ENCODE measurements at places on chromosomes 13 and 19. TPM values are rescaled to one million over a fixed set of nuclear protein-coding genes. Genes with fewer than 3 reads are reported as not detected.

DNA sequence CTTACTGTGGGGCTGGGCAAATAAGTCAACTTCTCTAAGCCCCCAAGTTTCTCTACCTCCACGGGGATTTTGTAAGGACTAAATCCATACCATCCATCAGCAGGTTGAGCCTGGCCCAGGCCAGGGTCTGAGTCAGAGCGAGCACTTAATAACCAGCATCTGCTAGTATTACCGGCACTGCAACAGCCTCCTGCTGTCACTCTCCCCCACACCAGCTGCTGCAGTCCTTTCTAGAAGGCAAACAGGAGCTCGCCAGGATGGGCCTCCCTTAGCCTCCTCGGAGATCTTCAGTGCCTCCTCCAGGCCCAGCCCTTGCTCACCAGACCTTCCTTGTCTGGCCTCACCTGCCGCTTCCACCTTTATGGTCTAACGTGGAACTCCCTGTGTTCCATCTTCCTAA is 3.2 kb downstream of the NAPA start:
- DNase-seq: no peak
- H3K4me3 ChIP-seq: no peak overlapping the region
- H3K4me1 ChIP-seq: peaks cover 51% of the 10 kb centered on the region
- H3K27me3 ChIP-seq: no peaks in the 10 kb centered on the region
- peaks cover 13% of the 10 kb centered on the region for H3K36me3 ChIP-seq
- peak overlapping the region; percentile 96 for H3K27ac ChIP-seq

ZNF134 gene
- total RNA-seq: 17.1 TPM

DNA sequence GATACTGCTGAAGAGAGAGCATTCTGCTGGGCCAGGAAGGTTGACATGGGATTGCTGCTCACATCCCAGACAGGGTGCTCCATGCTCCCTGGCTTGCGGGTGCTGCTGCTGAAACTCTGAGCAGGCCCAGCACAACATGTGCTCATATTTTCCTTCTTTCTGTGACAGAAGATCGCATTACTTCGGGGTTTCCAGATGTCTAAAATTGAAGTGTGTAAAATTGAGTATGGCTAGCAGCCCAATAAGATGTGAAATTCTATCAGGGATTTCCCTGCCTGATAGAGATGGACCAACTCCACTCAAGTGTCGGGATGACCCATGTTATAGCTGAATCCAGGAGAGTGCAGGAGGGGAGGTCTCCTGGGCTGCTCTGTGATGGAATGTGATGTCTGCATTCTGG is 55.6 kb upstream of the KL start:
- H3K36me3 ChIP-seq: no peaks in the 10 kb centered on the region
- H3K4me1 ChIP-seq: no peaks in the 10 kb centered on the region
- no peak overlapping the region for H3K4me3 ChIP-seq
- H3K27me3 ChIP-seq: peaks cover 8% of the 10 kb centered on the region

DNA sequence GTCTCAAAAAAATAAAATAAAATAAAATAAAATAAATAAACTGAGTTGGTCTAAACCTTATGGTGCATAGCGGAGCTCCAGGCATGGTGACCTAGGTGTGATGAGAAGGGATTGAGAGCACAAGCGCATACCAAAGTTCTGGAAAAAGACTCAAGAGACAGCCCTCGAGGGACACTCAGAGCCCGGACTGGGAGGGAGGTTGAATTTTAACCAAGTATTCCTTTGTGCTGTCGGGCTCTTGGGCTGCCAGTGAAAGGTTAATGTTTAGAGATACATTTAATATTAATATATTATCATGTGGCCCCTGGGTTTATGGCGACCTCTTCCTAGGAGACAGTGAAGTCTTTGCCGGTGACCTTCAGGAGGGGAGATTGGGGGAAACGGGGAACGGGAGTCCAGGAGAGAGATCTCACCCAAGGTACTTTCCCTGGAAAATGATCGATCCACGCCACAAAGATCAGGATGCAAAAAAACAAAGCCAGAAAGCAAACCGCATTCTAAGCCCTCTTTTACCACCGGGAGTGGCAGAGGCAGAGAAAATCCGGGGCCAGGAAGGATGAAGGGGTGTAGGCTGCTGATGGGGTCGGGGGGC is 1.6 kb downstream of the FUT6 start:
- no peak overlapping the region for H3K4me3 ChIP-seq
- H3K36me3 ChIP-seq: no peaks in the 10 kb centered on the region
- DNase-seq: no peak
- peaks cover 18% of the 10 kb centered on the region for H3K4me1 ChIP-seq

SIAH3 gene
- total RNA-seq: not detected

GRCh38 chr19:33247441-33247819 is 21.8 kb upstream of the SLC7A10 start:
- DNase-seq: no peak
- H3K4me1 ChIP-seq: no peaks in the 10 kb centered on the region
- no peak overlapping the region for H3K27ac ChIP-seq
- no peaks in the 10 kb centered on the region for H3K27me3 ChIP-seq
- no peak overlapping the region for H3K4me3 ChIP-seq

DNA sequence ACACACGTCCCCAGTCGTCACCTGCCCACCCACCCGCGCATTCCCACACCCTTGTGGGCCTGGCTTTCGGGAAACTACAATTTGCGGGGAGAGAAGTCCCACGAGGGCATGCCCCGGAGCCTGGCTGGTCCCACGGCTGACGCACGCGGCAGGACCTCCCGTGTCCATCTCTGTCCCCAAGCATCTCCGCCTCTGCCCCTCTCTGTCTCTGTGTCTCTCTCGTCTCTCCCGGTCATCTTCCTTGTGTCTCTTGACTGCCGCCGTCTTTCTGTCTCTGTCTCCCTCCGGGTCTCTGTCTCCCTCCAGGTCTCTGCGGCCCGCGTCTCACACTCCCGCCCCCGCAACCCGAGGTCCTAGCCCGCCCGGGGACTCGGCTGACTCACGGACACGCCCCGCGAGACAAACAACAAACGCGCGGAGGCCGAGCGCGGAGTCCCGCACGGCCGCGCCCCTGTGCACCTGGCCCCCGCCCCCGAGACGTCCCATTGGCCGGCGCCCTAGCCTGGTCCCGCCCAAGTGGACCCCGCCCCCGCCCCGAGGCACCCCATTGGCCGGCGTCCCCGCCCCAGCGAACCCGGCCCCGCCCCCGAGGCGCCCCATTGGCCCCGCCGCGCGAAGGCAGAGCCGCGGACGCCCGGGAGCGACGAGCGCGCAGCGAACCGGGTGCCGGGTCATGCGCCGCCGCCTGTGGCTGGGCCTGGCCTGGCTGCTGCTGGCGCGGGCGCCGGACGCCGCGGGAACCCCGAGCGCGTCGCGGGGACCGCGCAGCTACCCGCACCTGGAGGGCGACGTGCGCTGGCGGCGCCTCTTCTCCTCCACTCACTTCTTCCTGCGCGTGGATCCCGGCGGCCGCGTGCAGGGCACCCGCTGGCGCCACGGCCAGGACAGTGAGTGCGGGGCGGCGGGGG is at the start of gene FGF22:
FGF22 (plus strand) TSS at position 627 of the 908 bp plus-strand sequence; CDS start at position 674, 47 bp downstream.
- peaks cover 5% of the 10 kb centered on the region for H3K4me1 ChIP-seq
- H3K27ac ChIP-seq: no peak within 1 kb of the TSS
- peak; percentile 95 for DNase-seq
- no peaks in the 10 kb centered on the region for H3K27me3 ChIP-seq
- no peaks in the 10 kb centered on the region for H3K36me3 ChIP-seq
- H3K4me3 ChIP-seq: peak within 1 kb of the TSS; percentile 64

DNA sequence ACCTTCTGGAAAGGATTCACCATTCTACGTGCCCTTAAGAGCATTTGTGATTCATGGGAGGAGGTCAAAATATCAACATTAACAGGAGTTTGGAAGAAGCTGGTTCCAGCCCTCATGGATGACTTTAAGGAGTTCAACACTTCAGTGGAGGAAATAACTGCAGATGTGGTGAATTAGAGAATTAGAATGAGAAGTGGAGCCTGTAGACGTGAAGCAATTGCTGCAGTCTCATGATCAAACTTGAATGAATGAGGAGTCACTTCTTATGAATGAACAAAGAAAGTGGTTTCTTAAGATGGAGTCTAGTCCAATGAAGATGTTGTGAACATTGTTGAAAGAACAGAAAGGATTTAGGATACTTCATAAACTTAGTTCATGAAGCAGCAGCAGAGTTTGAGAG is 129.1 kb downstream of the TNFRSF19 start:
- H3K27ac ChIP-seq: no peak overlapping the region
- H3K36me3 ChIP-seq: no peaks in the 10 kb centered on the region
- peaks cover 18% of the 10 kb centered on the region for H3K4me1 ChIP-seq
- H3K4me3 ChIP-seq: no peak overlapping the region

KLHL1 gene
- total RNA-seq: not detected

DNA sequence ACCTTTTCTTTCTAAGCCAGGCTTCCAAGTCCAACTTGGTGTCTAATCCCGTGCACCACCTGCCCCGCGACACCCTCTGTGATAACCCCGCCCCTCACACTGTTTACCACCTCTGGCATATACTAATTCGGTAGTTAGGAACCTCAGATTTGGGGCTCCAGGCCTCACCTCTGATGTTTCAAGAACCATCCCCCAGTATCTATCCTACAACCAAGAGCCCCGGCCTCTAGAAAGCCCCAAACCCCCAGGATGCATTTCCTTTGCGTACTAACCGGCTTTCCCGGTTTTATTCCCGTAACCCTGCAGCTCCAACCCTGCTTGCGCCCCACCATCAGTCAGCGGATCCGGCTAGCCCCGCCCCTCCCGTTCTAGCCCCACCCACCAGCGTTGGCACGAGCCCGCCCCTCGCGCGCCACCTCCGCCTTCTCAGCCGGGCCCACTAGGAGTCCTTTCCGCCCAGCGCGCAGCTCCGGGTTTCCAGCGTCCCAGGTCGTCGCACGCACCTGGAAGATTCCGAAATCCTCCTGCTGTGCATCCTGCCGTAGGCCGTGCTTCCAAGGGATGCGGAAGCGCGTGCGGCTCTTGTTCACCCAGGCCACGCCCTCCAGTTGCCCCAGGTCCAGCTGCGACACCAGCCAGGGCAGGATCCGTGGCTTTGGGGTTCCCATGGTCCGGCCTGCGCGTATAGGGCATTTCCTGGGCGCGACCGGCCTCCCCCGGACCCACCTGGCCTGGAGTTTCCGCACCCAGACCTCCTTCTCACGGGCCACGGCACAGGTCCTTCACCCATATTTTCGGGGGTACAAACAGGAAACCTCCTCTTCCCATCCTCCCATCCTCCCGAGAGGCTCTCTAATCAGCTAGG is 1.3 kb downstream of the IRF3 start:
- peak overlapping the region; percentile 92 for H3K27ac ChIP-seq
- H3K4me3 ChIP-seq: peak overlapping the region; percentile 94
- peaks cover 55% of the 10 kb centered on the region for H3K36me3 ChIP-seq

- no peak for DNase-seq
- H3K4me3 ChIP-seq: peak overlapping the region; percentile 43
- peaks cover 6% of the 10 kb centered on the region for H3K4me1 ChIP-seq
- H3K27ac ChIP-seq: no peak overlapping the region
- no peaks in the 10 kb centered on the region for H3K36me3 ChIP-seq
Observed at GRCh38 chr19:12996406-12997094, 1.3 kb downstream of the NFIX start.

Measured in activated CD8-positive, alpha-beta T cell treated with anti-CD3 and anti-CD28 coated beads, Interleukin-2, amount 10 ng/mL, durations not matched to agents 7 days and 5 days (primary cell).